ENCODE measurements at places on chromosomes 13 and 19. TPM values are rescaled to one million over a fixed set of nuclear protein-coding genes. Genes with fewer than 3 reads are reported as not detected.

- DNase-seq, result peak; percentile 71
Observed at GRCh38 chr19:12603714-12604113, 6.9 kb downstream of the ZNF490 start.

DNA sequence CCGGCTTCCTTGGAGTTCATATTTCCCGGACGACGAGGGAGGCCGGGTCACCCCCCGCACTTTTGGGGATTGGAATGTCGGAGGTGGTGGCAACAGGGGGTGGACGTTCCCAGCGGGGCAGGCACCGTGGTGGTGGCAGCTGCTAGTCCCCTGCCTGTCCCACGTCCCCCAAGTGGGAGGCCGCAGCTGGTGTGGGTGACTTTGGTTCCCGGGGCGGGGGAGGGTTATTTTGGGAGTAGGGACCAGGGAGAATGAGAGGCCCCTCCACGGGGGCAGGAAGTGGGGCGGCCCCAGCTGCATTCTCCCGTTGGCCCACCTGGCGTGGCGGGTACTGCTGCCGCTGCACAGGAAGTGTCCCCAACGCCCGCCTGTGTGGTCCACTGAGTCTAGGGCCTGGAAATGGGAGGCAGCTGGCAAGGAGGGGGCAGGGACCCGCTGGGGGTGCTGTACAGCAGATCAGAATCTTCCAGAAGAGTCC, 11.1 kb upstream of the PLIN3 start:
- no peak for DNase-seq

DNA sequence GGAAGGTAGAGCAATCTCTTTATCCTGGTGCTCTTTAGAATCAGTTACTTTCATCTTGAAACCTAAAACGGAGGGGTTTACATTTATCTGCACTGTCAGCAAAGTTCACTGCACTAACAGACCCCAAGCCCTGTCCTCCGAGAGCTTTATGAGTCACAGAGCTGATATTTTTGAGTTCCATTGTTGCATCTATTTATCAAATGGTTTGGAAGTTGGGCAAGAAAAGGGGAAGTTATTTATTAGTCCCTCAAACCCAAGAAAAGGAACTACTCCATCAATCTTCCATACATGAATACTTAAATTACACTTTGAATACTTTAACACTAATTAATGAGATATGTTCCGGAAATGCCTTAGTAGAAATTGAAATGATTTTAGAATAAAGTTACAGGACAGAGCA, 55.5 kb downstream of the EDNRB start:
- DNase-seq, result no peak

SHKBP1 gene
- total RNA-seq, result 195 TPM

NLRP9 gene
- not detected for total RNA-seq

NOSIP gene
- total RNA-seq, result 124 TPM

RNF225 gene
- 0.39 TPM for total RNA-seq

C1QTNF9B gene
- not detected for total RNA-seq

- no peak for DNase-seq
Observed at GRCh38 chr19:16039081-16039480, 37.2 kb upstream of the TPM4 start.

GRCh38 chr19:16381756-16382401, 57.3 kb downstream of the KLF2 start:
- DNase-seq, result no peak

DNA sequence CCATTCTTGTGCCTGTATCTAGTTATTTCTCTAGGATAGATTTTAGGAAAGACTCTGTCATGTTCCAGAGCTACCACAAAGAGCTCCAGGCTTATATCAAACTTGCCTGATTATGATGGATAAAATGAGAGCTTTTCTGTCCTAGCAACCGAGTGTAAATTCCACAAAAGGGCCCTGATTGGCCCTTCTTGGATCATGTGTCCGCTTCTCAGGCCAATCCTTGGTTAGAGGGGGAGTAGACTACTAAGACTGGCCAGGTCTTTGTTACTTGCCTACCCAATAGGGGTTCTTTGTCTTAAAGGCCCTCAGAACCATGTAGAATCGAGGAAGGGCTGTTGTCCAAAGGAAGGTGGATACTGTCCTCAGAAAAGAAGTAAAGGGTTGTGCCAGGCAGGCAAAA, 2.4 kb downstream of the DHX34 start:
- no peak for DNase-seq

DNA sequence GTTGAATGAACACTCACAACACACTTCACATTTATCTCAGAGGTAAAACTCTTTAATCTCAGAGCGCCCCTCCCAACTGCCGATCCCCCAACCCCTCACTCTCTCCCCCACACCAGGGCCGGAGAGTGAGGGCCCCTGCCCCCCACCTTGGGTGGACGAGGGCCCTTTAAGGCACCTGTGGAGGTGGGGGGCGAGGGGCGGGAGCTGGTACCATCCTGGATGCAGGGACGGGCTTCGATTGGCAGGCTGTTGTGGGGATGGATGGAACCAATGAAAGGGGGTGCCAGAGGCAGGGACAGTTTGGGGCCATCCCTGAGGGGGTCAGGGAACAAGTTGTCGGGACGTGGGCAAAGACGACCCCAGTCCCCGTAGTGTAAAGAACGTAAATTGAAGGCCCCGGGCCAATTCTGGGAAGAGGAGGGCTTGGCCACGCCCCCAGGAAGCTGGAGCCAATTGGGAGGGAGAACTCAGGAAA, 1.7 kb upstream of the PNKP start:
- no peak for DNase-seq

DNA sequence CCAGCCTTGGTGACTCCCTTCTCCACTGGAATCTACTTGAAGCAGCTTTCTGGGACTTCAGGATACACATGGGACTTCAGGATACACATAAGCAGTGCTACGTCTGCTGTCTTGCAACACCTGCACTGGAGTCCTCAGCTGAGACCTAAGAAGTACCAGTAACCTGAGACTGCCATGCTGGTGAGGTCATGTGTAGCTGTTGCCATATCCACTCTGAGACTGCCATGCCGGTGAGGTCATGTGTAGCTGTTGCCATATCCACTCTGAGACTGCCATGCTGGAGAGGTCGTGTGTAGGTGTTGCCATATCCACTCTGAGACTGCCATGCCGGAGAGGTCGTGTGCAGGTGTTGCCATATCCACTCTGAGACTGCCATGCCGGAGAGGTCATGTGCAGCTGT, 937.9 kb downstream of the EFNB2 start:
- DNase-seq, result no peak

GRCh38 chr13:27018344-27018861, 153.2 kb downstream of the USP12 start:
- DNase-seq, result no peak
